Motor neuron (in vitro differentiated cells): ENCODE measurements at places on chromosomes 5 and 9. TPM values are rescaled to one million over a fixed set of nuclear protein-coding genes. Genes with fewer than 3 reads are reported as not detected.

GRCh38 chr5:134140530-134141201 is 26.2 kb downstream of the TCF7 start:
- ATAC-seq, result peak; percentile 70

LCP2 gene
- 3.4 TPM in 1 of 2 replicates, not detected in the other for total RNA-seq

GRCh38 chr5:157113002-157113401 is 4.2 kb upstream of the HAVCR2 start:
- ATAC-seq, result no peak

ENG gene
- total RNA-seq, result 14.9 and 19.2 TPM in 2 replicates

DNA sequence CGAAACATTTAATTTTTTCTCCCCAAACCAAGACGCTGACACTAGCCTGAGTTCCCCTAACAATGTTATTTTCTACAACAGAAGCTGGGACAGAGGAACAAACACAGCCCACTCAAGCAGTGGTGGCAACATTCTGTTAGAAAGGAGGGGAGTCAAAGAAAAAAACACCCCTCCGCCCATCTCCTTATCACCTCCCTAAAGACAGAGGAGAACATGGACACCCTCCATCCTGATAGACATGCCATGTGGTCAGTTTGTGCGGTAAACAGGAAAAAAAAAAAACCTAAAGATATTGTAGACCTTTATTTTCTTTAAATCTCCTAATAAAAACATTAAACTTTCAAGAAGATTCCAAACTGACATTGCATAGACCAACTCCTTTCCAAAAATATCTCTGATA is 2.9 kb upstream of the DPM2 start:
- no peak for ATAC-seq
